ENCODE measurements at places on chromosomes 6 and 20. TPM values are rescaled to one million over a fixed set of nuclear protein-coding genes. Genes with fewer than 3 reads are reported as not detected.

HLA-DQB1 gene
- total RNA-seq: not detected

KIF25 gene
- total RNA-seq: 0.49 TPM

LY86 gene
- not detected for total RNA-seq

TTBK1 gene
- total RNA-seq: 0.06 TPM

HRH3 gene
- not detected for total RNA-seq

EEF1A1 gene
- 17,729 TPM for total RNA-seq

SOX18 gene
- 43.9 TPM for total RNA-seq

TIAM2 gene
- total RNA-seq: 20.6 TPM

CDH26 gene
- total RNA-seq: 0.31 TPM

RAB32 gene
- total RNA-seq: 70.1 TPM

PPP1R16B gene
- total RNA-seq: 184 TPM

Data from bladder microvascular endothelial cell (primary cell).